ENCODE measurements at places on chromosomes 7 and 10.

- DNase-seq: no peak
Observed at GRCh38 chr7:44264221-44264931, 61.0 kb downstream of the CAMK2B start.

DNA sequence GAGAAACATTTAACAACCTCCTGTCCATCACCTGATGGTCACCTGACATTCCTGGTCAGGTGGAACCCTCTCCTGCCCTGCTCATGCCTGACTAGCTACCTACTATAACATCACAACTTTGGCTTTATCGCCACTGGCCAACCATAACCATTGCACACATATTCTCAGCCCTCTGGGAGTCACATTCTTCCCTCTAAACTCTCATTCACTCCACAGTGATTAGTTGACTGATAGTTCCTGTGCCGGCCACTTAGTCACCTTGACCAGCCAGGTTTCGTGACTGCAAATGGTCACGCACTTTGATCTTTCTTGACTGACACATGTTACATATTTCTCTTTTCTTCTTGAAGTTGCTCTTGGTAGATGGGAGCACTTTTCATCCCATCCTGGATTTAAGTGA, 50.1 kb downstream of the GNAI1 start:
- no peak for DNase-seq

GRCh38 chr7:155521007-155521742, 25.2 kb downstream of the CNPY1 start:
- DNase-seq: no peak

- DNase-seq: no peak
Observed at GRCh38 chr10:10361301-10361885, 656.3 kb upstream of the CELF2 start.

DNA sequence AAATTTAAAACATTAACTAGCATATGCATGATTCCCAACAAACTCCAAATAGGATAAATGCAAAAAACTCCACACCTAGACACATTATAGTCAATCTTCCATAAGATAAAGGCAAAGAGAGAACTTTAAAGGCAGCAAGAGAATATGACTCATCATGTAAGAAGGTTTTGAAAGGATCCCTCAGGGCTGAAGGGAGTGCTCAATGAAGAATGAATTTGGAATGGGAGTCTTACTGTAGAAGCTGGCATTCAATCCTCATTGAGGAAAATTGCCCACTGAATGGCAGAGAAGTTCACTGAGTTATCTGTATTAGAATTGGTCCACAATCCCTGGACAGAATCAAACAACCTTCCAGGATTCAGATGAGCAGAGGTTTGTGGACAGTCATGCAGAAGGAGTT, 26.1 kb upstream of the ZNF365 start:
- no peak for DNase-seq

- DNase-seq: no peak
Observed at GRCh38 chr10:114180937-114181336, 1.8 kb downstream of the TDRD1 start.

GRCh38 chr10:68242051-68242450, 10.1 kb upstream of the ATOH7 start:
- DNase-seq: no peak

GRCh38 chr10:36725581-36726520, 399.5 kb upstream of the ANKRD30A start:
- no peak for DNase-seq

DNA sequence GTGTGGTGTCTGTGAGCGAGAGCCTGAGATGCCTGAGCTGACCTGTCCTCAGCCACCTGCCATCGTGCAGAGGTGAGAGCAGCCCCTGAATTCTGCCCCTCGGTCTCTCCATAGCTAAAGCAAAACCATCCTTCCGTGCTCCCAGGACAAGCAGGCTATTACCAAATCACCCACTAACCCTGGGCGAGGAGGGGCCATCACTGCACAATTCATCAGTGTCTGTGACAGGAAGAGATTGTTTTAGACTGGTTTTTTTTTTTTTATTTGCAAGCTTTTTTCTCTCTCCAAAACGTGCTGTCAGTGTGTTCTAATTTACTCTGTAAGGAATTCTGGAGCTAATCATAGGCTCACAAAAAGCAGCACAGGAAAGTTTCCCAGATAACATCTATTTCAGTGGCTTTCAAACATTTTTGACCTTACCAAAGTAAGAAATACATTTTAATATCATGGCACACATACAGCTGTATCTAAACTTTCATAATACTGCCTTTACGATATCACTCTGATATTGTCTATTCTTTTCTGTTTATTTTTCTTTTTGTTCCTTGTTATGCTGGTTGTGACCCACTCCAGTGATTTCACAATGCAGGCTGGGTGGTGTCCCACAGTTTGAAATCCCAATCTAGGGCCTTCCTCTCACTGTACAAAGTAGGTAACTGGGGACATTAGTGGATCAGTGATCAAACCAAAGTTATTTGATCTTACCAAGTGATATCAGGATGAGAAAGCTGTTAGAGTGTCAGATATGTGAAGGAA, 62.8 kb downstream of the EGFR start:
- no peak for DNase-seq

- no peak for DNase-seq
Observed at GRCh38 chr7:34821932-34822558, 164.0 kb downstream of the NPSR1 start.

- DNase-seq: no peak
Observed at GRCh38 chr7:43952028-43952427, 25.8 kb downstream of the UBE2D4 start.

GRCh38 chr7:157467496-157468212, 130.8 kb downstream of the DNAJB6 start:
- no peak for DNase-seq

DNA sequence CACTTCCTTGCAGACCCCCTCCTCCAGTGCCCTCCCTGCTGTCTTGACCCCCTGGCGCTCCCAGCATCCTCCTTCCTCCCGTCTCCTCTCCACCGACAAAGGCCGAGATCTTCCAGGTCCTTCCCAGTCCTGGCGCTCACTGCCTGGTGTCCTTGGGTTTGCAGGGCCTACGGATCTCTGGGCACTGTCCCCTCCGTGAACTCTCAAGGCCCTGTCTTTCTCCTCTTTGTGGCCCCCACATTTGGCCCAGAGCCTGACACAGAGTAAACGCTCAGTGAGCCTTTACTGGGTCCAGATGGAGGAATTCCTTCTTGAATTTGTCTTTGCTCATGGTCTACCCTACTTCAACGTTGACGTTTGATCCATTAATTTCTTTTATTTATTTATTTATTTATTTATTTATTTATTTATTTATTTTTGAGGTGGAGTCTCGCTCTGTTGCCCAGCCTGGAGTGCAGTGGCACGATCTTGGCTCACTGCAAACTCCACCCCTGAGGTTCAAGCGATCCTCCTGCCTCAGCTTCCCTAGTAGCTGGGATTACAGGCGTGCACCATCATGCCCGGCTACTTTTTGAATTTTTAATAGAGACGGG, 29.7 kb downstream of the TMEM270 start:
- no peak for DNase-seq

DNA sequence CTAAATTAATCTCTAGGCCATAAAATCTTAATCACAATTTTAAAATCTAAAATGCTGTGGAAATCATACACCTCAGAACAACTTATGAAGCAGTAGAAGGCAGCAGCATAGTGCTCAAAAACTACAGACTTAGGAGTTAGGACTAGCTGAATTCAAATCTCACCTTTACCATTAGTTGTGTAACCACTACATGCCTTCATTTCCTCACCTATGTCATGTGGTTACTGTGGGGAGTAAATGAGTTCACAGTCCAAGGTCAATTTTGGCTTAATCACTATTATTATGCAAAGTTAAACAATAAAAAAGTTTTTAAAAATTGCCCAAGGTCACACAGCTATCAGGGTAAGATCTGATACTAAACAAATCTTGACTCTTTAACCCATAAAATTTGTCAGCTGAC, 37.0 kb downstream of the SNX13 start:
- DNase-seq: no peak

DNA sequence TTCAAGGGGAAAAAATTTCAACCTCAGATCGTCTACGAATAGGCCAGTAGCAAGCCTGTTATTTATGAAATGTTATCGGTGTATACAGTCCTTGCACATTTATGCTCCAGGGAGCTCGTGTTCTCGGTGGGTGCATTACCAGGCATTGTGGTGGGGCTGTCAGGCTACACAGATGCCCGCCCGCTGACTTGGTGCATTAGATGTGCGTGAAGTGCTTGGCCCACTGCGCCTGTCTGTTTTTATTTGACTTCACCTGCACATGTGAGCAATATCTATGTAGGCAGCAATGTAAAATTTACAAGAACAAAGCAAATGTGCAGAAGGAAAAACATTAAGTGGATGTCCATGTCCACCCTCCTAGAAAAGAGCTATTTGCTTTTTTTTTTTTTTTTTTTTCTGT, 2.8 kb downstream of the FOXK1 start:
- DNase-seq: no peak

GRCh38 chr7:88635149-88635548, 124.4 kb upstream of the ZNF804B start:
- DNase-seq: no peak

DNA sequence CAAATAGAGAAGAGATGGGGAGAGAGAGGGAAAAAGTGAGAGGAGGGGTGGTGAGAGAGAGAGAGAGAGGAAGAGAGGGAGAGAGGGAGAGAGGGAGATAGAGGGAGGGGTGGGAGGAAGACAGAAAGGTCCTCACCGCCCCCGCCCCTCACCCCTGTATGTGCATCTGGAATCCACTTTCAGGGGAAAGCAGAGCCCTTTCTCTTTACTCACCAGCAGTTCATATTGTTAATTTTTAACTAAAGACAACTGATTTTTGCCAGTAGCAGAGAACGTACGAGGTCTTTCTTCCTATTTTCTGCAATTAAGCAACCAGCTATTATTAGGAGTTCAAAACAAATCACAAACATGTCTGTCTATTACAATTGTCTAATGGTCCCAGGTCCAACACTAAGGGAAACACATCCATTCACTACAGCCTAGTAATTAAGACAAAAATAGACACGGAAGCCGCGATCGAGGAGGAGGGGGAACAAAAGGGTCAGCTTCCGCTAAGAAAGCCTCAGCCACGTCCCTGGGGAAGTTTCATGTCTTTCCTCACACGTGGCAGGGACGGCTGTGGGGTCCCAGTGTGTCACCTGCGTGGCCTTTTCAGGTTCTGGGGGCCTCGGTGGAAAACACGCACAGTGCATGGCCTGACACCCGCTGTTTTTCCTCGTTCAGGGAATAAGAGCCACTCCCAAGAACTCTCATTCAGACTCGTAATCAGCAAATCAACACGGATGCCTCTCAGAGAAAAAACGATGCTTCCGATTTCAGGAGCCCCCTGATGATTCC, 572.0 kb downstream of the PTPRN2 start:
- no peak for DNase-seq

DNA sequence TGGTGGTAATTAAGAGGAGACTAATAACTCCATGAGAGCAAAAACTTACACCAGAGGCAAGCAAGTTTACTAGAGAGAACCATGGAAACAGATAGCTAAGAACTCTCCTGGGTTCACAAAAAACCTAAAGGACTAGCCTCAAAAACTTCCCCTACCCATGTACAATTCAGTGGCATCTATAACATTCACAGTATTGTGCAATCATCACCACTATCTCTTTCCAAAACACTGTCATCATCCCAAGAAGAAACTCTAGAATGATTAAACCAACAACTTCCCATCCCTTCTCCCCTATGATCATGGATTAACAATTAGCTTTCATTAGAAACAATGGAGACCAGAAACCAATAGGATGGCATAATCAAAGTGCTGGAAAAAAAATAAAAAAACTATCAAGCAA, 1038.3 kb downstream of the LRMDA start:
- DNase-seq: no peak

GRCh38 chr7:130910949-130911944, 177.2 kb upstream of the KLF14 start:
- no peak for DNase-seq

GRCh38 chr7:47253650-47254080, 328.2 kb downstream of the TNS3 start:
- no peak for DNase-seq

Measured in stimulated activated CD8-positive, alpha-beta memory T cell treated with anti-CD3 and anti-CD28 coated beads, Interleukin-15, amount 100 ng/mL, for 4 hours (primary cell).